ENCODE measurements at places on chromosomes 7 and 10.

- DNase-seq = no peak
Measured at GRCh38 chr7:21099432-21099831, 312.7 kb upstream of the SP8 start.

DNA sequence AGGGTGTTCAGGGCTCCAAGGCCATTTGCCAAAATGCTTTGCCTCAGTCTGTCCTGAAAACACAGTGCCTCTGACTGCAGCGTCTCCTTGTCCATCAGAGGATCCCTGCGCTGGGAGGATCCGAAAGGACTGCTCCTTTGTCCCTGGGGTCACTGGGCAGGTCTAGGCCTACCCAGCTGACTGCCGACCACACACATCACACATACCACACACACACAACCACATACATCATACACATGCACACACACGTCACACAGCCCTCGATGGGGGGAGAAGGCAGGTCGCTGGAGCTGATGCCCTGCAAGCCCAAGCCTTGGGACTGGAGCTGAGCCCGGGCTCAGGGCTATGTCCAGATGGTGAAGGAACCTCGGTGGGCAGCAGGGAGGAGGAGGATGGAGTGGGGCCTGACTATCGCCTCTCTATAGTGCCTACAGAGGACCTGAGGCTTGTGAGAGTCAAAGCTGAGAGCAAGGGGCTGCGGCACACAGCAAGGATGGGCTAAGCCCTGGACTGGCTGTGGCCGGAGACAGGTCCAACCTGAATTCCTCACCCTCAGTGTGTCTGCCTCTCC is 29.1 kb downstream of the GPRIN2 start:
- no peak for DNase-seq

GRCh38 chr10:17122726-17123661 is 6.6 kb downstream of the CUBN start:
- DNase-seq = no peak

- no peak for DNase-seq
Measured at GRCh38 chr7:94345907-94346306, 48.8 kb upstream of the COL1A2 start.

GRCh38 chr10:1677307-1677939 is 59.9 kb downstream of the ADARB2 start:
- DNase-seq = no peak

GRCh38 chr7:41693150-41693997 is 9.5 kb downstream of the INHBA start:
- no peak for DNase-seq

- no peak for DNase-seq
Measured at GRCh38 chr7:139797607-139798006, 19.8 kb upstream of the HIPK2 start.

DNA sequence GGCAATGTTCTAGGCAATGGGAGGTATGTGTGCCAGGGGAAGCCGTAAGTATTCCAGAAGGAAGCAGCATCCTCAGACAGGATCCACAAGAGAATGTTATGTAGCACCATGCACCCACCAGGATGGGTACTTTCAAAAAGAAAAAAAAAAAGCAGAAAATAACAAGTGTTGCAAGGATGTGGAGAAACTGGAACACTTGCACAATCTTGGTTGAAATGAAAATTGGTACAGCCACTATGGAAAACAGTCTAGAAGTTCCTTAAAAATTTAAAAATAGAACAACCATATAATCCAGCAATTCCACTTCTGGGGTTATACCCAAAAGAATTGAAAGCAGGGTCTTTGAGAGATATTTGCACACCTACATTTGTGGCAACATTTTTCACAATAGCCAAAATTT is 20.2 kb downstream of the C10orf71 start:
- no peak for DNase-seq

DNA sequence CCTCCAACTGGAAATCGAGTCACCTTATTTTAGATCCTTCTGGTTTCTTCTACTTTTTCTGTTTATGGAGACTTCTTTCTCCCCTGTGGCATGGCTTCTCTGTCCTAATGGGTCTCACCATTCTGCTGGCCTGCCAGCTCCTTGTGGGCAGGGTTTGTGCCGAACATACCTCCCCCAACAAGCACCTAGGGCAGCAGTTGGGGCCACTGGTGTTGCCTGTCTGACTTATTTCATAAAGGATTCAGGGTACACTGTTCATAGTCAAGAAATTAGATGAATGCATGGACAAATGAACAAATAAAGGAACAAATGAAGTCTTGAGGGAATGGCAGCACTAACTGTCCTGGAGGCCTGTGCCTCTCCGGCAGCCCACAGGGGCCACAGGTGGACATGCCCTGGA is 55.6 kb upstream of the DOCK1 start:
- DNase-seq = no peak

DNA sequence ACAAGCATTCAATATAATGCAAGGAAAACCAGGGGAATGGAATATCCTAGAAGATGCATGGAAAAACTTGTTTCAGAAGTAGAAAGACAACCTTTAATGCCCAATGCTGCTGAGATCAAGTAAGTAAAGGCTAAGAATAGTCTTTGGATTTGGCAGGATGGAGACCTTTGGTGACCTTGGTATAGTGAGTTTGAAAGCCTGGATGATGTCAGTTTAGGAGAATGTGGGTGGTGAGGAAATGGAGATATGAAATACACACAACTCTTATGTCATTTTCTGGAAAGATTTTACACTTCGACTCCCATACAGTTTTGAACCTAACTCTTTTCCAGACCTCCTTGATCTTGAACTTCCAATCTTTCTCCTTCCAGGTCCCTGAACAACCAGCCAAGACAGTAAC is 185.7 kb downstream of the TFEC start:
- no peak for DNase-seq

GRCh38 chr10:56351909-56352630 is 9.0 kb downstream of the ZWINT start:
- no peak for DNase-seq

- DNase-seq = no peak
Measured at GRCh38 chr7:30162133-30162532, 27.3 kb downstream of the MTURN start.

DNA sequence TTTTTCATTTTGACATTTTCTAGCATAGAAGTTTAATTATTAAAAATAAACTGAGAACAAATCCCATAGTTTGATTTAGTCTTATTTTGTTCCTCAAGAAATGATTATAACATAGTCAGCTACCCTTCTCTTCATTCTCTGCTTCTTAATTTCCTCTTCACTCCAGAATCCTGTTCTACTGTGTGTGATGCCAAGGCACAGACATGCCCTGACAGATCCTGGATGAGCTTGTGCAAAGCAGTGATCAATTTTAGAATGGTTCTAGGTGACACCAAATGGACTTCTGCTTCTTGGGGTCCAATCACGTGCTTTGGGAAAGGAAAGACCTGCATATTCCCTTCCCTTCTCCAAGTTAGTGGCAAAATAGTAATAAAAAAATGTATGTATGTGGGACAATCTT is 665.6 kb downstream of the MAGI2 start:
- no peak for DNase-seq

DNA sequence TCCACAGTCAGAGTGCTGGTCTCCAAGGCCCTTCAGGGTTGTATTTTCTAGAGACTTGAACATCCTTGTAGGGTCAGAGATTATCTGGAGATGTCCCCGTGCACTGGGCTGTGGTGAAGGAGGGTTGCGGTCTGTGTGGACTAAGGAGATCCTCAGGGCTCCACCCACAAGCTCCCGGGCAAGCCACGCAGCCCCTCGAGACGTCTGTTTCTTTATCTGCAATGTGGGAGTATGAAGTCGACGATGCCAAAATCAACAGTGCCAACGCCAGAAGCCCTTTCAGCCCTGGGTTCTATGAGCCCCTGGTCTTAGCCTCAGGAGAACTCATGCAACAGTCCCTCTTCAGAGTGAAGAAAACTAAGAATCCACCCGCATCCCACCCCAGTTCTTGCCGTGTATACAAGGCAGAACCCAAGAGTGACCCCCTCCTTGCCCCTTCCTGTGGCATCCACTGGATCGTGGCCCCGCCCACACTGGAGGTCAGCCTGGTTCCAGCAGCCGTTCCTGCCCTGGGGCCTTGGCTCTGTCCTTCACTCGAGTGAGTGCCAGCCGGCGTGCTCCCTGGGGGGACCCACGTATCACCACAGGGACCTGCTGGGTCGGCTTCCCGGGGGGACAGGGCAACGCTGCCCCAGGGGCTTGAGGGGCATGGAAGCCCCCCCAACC is 6.0 kb upstream of the SHH start:
- DNase-seq = no peak

GRCh38 chr7:103141753-103142404 is 7.0 kb downstream of the NAPEPLD start:
- DNase-seq = no peak

DNA sequence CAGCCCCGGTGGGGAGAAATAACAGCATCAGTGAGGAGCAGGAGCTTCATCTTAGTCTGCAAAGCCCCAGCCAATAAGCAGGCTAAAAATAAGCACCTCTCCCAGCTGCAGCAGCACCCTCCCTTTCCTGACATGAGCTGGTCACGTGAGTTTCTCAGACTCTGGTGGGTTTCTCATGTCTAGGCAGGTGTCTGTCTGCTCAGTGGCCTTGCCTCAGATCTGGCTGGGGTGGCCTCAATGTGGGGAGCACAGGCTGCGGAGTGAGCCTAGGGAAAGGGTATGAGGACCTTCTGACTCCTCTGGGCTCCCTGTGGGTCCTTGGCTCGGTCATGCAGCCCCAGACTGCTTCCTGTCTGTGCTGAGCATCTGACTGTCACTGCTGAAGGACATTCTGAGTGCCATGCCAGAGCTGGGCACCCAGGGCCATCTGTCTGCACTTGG is 81.6 kb upstream of the LRRC4 start:
- DNase-seq = no peak

DNA sequence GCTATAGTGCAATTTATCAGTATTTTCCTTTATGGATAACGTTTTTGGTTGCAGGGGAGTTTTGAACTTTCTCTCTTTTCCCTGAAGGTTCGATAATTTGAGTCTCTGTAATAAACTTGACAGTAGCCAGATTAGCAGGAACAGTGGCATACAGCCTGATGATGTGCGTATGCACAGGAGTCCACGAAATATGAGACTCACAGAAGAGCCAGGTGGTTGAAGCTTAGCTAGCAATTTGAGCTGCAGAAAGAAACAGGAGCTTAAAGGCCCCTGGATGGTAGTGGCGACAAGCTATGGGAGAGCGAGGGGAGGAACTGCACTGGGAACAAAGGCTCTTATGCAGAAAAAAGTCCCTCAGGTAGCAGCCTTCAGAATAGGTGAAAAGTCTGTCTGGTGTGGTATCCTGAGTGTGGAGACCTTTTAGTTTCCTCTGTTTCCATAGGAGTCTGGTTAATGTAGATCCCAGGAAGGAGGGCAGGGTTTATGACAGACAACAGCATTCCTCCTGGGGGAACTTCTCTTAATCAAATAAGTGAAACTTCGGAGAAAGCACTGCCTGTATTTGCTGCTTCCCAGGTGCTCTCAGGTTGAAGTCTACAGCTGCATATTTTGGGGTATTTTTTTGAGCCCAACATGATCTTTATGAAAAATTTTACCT is 32.7 kb downstream of the FANK1 start:
- no peak for DNase-seq

GRCh38 chr7:92340016-92340415 is 94.2 kb downstream of the ANKIB1 start:
- DNase-seq = no peak

DNA sequence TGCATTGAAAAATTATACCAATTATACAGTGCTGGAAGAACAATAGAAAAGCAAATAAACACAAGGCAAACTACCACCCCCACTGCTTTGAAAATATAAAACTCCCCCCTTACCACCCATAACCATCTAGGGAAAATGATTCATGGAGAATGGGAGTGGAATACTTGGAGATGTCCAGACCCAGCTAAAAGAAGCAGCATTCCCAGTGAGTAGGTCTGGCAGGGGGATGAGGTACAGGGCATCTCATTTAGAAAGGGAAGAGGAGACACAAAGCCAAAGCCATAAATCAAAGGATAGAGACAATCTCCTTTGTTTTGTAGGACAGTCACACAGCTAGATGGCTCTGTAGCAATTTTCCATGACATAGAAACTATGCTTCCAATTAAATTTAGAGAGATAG is 36.0 kb upstream of the DGKI start:
- no peak for DNase-seq

DNA sequence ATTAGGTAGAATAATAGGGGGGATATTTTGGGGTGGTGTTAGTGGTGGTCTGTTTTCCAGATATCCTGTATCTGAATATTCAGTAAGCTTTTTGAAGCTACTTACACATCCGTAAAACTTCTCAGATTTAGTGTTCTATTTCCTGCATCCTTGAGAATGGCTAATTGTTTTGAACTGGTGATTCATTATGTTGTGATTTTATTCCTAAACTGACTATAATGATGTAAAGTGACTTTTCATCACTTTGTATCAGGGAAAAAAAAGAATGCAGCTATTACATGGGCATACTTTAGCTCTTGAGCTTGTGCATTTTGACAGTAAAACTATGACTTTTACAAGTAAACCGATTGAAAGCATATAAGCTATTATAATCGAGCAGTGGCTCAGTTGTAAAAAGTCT is 18.2 kb downstream of the WAC start:
- no peak for DNase-seq

DNA sequence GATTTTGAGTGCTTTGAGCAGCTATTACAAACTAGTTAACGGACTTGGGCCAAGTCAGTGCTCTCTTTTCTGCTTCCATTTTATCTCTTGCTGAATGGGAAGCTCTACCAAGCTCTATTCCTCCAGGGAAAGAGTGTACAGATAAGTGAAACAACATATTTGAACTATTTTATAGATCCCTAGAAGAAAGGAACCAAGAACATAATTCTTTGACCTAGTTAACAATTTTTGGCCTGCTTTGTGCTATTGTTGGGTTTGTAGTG is 244.8 kb downstream of the PRKG1 start:
- DNase-seq = no peak

- no peak for DNase-seq
Measured at GRCh38 chr10:36538953-36539586, 586.3 kb upstream of the ANKRD30A start.

DNA sequence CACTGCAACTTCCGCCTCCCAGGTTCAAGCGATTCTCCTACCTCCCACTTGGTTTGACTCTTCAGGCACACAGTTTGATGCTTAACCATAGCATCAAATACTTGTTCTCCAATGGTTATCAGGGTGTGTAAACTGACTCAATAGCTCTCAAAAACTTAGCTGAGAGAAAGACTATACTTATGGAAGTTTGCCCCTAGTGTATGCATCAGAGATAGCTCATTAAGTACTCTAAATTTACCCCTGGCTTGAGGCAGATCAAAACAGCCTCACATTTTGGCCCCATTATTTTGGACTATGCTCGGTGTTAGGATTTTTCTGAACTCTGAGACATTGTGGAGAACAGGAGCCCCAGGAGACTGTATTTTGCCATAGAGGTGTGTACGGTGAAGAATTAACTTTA is 40.8 kb upstream of the SLC35B4 start:
- no peak for DNase-seq

DNA sequence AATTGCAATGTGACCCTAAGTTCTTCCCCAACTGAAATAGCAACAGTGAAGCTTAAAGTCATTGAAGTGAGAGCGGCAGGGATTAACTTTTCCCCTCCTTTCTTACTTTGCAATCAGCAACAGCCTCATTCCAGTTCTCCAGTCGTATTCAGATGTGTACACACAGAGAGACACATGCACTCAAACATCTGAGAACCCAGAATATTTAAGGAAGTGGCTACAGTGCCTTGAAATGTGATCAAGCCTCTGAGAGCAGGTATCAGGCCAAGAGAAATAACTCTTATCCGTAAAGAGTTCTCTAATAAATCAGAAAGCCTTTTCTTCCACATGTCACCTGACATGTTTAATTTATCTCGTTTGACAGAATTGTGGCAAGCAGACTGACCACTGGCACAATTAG is 388.9 kb upstream of the NPVF start:
- DNase-seq = no peak

- DNase-seq = no peak
Measured at GRCh38 chr7:35647171-35647574, 47.8 kb downstream of the HERPUD2 start.

GRCh38 chr7:36986511-36986933 is 262.2 kb upstream of the AOAH start:
- DNase-seq = no peak
